ENCODE measurements at places on chromosomes 3 and 15.

GRCh38 chr3:43523454-43524053 is 98.3 kb downstream of the ANO10 start:
- peak; percentile 93 for DNase-seq

DNA sequence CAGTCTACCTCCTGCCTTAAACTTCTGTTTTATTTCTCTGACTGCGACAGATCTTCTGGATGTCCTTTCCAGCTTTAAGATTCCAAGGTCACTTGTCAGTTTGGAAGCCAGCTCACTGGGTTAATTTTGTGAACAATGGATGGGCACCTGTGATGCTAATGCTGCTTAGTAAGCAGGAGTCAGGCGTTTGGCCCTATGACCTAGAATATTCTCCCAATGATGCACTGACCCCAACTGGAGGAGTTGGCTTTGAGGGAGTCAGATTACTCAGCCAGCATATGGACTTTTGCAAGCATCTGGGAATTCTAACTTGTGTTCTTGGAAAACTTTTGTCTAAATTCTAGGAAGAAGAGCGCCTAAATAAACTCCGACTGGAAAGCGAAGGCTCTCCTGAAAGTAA is 28.1 kb downstream of the HACD3 start:
- no peak for DNase-seq

- no peak for DNase-seq
Observed at GRCh38 chr15:94027581-94027980, 203.8 kb upstream of the MCTP2 start.

- DNase-seq, result no peak
Observed at GRCh38 chr15:57923750-57924149, 141.8 kb downstream of the ALDH1A2 start.

DNA sequence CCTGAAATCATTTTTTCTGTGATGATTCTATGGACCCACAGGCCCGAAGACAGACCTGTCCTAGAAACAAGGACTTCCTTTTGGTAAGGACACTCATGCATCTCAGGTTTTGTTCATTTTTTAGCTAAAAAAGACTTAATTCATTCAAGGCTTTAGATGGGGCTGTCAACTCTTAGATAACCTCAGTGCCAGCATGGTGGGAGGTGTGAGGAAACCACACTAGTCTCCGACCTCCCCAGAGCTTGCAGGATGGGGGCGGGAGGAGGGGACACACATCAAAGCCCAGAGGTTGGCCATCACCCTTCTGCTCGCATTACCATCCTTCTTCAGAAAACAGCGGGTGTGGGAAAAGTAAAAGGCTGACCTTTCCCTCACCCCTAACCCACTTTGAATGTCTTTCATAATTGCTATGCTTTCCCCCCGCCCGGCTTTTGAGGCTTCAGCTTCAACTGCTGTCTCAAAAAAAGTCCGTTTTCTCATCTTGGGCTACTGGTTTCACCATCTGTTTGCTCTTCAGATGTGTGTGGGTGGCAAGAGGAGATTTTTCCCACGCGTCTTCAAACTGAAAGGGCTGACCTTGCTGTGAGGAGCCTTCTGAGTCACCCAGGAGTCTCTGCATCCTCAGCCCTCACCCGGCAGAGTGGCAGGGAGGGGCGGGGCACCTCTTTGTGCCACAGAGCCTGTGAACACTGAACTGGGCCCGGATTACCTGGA is 27.6 kb upstream of the CXCR6 start:
- peak; percentile 89 for DNase-seq

DNA sequence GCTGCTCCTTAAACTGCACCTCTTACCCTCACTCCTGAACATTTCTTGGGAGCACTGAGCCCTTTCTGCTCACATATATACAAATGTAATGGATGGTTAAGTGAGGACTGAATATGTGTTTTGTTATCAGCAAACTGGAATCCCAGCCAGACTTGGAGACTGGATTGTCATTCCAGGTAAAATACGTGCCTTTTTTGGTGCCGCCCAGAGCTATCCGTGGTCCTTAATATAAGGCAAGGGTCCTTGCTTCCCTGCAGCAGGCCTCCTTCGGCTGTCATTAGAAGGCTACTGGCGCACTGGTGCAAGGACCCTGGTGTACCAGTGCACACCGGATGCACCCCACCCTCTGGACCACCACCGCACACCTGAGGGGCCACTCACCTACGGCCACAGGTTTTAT is 1.1 kb upstream of the GABRB3 start:
- DNase-seq, result no peak

GRCh38 chr3:190031887-190032752 is 88.6 kb downstream of the P3H2 start:
- DNase-seq, result no peak

DNA sequence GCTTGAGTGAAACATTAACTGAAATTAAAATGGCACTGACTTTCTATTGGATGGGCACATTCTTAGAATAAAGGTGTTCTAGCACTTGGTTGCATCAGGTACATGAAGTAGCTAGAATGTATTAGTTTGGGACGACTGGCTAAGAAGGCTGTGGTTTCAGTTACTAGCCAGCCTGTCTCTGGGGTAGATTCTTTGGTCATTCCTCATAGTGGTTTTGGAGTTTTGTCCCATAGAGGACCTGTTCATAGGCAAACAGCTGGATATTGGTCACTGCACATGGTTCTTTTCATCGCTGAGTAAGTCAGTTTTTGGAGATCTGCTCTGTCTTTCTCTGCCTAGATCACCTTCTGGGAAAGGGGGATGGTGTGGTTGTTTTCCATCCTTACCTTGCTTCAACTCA is 55.3 kb downstream of the ADAMTSL3 start:
- DNase-seq, result no peak
